ENCODE measurements at places on chromosomes 1 and 21.

DNA sequence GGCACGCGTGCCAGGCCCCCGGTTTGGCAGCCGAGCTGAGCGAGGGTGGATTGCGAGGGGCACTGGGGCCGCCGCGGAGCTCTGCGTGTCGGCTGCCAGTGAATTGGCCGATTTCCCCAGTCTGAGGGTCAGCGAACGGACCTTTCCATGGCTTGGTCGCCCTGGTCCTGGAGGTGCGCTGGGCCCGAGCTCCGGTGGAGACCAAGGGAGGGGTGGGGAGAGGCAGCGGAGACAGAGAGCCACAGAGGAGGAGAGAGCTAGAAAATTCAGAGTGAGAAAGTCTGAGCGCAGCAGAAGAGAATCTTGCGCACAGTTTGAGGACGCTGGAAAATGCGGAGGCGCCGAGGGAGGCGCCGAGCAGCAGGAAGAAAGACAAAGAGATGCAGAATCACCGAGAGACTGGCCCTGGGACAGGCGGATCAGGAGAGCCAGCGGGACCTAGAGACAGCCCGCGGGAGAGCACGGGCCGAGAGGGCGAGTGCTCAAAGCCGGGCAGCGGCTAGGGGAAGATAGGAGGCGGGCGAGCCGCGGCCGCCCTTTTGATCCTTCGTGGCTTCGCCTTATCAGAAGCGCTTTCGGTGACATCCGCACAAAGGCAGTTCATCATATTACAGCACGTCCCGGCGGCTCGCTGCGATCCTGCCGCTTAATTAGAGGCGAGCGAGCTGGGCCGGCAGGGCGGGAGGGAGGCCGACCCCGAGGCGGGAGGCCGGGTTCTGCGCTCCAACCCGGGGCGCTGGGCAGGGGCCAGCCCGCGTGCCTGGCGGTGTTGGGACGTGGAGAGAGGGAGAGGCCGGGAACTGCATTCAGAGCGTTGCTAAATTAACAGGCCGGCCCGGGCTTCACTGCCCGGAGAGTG, 12.7 kb downstream of the PAX7 start:
- no peak for DNase-seq

- no peak for DNase-seq
Observed at GRCh38 chr1:209645574-209646452, 6.4 kb downstream of the LAMB3 start.

- no peak for DNase-seq
Observed at GRCh38 chr1:56923201-56923600, 42.6 kb downstream of the C8B start.

GRCh38 chr1:110945626-110946025, 18.1 kb downstream of the LRIF1 start:
- no peak for DNase-seq

GRCh38 chr1:99365545-99365944, 101.3 kb downstream of the PLPPR4 start:
- DNase-seq = no peak

DNA sequence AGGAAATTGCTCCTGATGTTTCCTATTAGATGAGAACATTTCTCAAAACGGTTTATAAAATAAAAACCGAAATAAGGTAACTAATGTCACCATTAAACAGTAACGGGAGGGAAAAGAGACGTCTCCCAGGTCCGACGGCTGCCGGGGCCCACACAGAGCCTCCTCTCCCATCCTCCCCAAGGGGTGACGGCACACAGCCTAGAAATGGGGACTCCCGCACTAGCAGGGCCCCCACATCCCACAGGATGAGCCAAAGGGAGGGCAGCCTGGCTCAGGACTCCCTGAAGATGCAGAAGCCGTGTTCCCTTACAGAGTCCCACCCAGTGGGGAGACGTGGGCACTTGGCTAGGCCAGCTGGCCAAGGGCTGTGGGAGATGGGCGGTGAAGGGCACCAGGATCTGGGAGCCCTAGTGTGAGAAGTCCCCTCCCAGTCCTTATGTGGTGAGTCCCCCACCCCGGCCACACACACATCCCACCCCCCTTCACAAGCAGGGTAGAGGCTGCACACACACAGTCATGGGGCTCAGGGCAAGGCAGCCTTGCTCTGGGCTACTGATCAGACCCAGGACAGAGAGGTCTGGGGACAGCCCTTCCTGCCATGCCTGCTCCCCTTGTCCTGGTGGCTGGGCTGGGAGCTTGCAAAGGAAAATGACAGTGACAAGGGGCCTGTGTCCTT, 3.3 kb downstream of the KRTAP10-3 start:
- DNase-seq = no peak

DNA sequence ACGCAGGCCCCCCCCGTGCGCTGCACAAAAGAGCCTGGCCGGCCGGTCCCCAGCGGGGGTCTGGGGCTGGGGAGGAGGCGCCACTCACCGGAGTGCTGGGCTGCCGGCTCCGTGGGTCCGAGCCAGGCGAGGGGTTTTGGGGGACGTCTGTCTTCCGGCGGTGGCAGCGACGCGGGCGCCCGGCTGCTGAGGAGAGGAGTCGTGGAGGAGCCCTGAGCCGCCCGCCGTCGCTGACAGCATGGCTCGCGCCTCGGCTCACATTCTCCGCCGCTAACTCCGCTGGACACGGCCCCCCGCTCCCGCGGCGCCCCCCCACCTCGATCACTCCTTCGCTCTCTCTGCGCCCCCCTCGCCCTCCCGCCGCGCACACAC, 649 bp downstream of the AHDC1 start:
- no peak for DNase-seq

- DNase-seq = no peak
Observed at GRCh38 chr1:21381354-21381753, 58.6 kb upstream of the NBPF3 start.

DNA sequence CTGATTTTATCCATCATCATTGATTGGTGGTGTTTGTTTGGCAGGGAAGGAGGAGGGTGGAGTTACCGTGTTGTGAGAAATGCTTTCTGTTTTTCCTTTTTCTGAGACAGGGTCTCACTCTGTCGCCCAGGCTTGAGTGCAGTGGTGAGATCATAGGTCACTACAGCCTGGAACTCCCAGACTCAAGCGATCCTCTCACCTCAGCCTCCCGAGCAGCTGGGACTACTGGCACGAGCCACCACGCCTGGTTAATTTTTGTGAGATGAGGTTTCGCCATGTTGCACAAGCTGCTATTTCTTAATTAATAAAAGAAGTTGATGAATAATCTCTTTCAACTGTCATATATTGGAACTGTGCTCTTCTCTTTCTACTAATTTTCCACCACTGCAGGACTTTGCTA, 44.3 kb downstream of the HUNK start:
- no peak for DNase-seq

DNA sequence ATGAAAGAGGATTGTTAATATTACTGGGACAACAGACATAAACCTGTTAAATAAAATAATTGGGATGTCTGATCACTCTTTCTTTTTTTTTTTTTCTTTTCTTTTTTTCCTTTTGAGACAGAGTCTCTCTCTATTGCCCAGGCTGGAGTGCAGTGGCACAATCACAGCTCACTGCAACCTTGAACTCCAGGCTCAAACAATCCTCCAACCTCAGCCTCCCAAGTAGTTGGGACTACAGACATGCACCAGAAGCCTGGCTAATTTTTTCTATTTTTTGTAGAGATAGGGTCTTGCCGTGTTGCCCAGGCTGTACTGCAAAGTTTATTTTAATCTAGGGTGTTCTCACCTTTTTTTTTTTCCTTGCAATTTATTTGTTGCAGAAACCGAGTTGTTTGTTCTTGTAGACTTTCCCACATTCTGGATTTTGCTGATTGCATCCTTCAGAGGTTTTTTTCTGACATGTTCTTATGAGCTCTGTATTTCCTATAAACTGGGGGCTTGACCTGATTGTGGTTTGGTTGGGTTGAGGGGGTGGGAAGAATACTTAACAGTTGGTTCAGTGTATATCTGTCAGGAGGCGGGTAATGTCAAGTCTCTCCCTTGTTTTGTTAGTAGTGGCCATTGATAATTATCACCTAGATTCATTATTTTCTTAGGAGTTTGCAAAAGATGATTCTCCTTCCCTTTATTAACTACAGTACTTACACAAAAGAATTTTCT, 125.2 kb downstream of the MAST2 start:
- DNase-seq = no peak

DNA sequence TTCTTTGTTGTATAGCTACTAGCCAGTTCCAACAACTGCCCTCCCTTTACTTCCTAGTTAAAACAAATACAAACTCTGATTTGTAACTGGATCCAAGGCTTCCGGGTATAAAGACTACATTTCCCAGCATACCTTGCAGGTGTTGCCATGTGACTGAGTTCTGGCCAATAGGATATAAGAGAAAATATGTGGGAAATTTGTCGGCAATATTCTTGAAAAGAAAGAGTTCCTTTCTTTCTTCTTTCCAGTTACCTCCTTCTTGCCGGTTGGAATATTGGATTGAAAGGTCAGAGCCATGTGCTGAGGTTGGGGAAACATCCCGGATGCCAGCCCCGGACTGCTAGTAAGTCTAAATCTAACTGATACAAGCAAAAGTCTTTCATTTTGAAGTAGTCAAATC, 23.0 kb upstream of the ZBTB40 start:
- DNase-seq = no peak

- DNase-seq = no peak
Observed at GRCh38 chr1:197415221-197415620, 147.2 kb downstream of the CRB1 start.

GRCh38 chr1:44354268-44354839, 703 bp downstream of the ERI3 start:
- no peak for DNase-seq

DNA sequence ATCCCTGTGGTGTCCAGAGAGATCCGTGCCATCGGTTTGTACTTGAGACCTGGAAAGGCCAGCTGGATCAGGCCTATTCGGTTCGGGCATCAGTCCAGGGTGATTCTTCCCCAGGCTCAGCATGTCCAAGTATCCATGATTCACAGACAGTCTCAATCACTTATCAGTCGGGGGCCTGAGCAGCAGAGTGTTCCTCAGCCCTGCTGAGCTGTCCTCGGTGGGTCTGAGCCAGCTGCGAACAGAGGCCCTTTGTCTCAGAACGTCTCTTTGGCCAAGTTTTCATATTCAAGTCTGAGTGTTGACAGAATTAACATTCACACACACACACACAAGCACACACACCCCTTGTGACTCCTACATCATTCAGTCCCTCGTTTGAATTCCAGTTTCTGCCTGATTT, 33.4 kb upstream of the OSBPL9 start:
- no peak for DNase-seq

DNA sequence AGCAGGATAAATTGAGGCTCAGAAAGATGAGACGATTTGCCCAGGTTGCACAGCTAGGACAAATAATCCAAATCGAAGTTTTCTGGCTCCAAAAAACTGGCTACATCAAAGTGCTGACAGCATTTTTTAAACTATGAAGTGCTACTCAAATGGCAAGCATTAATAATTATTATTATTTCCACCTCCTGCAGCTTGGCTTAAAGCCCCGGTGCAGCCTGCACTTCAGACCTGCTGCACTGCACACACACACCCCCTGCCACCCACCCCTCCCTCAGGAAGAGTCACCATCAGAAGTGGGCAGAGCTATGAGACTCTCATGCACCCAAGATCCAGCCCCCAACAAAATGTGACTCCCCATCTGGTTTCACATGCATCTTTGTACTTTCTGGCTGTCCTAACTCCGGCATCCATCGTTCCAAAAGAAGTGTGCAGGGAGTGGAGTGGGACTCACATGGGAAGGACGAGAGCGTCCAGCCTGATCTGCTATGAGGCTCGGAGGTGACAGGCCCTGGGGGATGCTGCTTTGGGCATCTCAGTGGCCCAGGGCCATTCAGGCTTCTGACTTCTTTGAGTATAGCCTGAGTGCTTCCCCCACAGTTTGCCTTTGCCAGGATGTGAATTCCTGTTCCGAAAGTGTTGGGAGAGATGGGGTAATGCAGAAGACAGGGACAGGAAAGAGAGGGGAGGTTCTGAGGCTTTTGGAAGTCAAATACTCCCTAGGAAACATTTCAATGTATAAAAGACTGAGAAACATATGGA, 65.0 kb upstream of the FAM20B start:
- DNase-seq = no peak

DNA sequence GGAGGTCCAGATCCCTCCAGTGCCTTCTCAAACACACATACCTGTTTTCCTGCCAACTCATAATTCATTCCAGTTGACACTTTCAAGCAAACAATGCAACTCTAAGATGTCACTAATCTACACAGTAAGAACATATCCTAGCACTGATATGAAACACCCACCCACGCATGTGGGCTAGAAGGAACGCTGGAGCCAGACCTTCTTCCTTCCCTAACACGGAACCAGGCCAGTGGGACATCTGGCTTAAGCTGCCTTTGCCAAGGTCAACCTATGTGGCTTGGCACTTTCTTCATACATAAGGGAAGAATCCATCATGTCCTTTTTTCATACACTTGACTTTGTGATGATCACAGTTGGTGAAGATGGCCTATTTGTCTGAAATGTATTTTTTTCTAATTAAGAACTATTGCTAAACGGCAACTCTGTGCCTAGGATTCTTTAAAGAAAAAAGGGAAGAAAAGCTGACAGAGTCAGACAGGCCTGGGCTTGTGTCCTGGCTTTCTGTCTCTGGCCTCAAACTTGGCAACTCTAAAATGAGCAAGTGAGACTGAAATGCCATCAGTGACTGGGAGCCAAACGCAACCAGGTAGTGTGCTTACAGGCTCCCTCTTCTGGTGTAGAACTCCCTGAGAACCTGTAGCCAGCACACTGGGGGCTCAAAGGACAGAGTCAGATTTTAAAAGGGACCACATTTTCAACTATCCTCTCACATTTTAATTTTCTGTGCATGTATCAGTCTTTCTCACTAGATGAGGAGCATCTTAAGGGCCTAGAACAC, 92.6 kb upstream of the BEND5 start:
- DNase-seq = no peak

DNA sequence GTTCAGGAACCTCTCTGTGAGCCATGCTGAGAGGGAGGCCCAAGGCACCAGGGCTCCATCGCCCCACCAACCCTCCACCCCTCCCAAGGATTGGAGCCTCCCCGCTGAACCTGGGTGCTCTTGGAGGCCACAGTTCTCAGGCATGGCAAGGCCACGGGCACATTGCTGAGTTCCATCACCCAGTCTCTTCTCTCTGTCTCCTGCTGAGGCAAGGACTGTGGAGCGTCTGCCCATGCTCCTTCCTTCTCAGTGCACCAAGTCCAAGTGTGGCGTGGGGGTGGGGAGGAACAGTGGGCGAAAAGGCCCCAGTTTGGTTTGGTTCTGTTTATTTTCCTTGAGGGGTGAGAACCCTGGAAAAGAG, 2.8 kb upstream of the KNCN start:
- DNase-seq = no peak

- DNase-seq = no peak
Observed at GRCh38 chr1:85623061-85623471, 42.5 kb downstream of the CCN1 start.

- no peak for DNase-seq
Observed at GRCh38 chr1:152392909-152393308, 21.2 kb downstream of the CRNN start.

DNA sequence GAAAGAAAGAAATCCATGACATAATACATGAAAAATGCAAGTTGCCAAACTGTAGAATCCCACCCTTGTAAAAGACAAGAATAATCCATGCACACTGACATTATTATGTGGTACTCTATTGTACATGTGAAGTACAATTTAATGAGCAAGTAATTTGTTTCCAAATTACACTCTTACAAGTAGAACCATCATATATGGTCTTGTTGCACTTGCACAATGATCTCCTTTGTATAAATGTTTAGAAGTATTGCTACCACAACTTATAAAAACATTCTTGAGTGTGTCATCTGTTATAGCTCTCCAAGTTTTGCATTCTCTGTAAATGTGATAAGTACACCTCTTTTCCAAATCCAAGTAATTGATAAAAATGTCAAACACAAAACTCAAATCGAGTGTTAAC, 29.1 kb upstream of the ZNF281 start:
- DNase-seq = no peak
